G401 (cell line): ENCODE measurements at places on chromosomes 7 and 10. TPM values are rescaled to one million over a fixed set of nuclear protein-coding genes. Genes with fewer than 3 reads are reported as not detected.

Gene MDH2
- 190 and 192 TPM in 2 replicates for total RNA-seq

- DNase-seq, result peak; percentile 71
Observed at GRCh38 chr10:114683593-114683992, 25.5 kb upstream of the ABLIM1 start.

- DNase-seq, result no peak
Observed at GRCh38 chr10:32413513-32413912, 32.4 kb upstream of the CCDC7 start.

DNA sequence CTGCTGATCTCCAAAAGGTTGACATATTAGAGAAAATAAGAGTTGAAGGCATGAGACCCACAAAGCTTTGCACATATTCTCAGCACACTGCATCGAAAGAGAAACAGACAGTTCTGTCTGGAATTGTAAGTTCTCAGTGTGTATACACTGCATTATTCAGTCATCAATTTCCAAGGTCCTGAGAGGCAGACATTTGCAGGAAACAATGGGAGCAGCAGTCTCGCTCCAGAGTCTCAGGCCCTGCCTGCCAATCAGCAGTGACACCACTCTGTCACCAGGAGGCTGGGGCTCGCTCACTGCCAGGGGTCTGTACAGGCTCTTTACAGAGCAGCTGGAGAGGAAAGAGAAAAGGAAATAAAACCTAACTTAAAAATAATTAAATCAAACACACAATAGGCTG lies 36.3 kb downstream of the JAZF1 start:
- DNase-seq, result peak; percentile 33

Gene ODAD2
- not detected in 2 replicates for total RNA-seq

- DNase-seq, result no peak
Observed at GRCh38 chr10:96532523-96532922, 18.8 kb upstream of the TLL2 start.

DNA sequence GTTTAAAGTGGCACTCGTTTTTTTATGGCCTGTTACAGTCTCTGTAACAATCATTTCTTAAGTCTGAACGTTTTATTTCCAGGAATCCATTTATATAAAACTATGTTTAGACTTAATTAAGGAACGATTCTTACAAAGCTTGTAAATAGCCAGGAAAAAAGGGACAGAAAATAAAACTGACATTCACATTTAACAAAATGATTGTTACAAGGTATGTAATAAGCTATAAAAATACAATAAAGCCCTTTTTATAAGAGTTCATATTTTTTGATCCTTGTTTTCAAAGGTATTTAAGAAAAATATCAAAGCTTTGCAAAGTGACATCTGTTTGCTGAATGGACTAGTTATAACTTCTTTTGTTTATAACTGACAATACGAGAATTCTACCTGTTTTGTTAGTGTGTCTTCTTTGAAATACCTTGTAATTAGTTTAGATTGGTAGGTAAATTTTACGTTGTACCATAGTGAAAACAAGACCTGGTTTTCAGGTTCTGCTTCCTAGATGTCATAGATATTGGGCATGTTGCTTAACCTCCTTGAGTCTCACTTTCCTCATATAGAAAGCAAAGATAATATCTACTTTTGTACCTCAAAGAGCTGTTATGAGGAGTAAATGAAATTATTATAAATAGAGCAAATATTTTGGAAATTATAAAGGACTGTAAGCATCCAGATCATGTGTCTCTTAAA lies 25.8 kb downstream of the BTRC start:
- no peak for DNase-seq

Gene HDAC9
- 1.5 and 5.6 TPM in 2 replicates for total RNA-seq

Gene GDF2
- not detected in 2 replicates for total RNA-seq

GRCh38 chr7:12557282-12557681 lies 13.2 kb upstream of the SCIN start:
- DNase-seq, result no peak
